ENCODE measurements at places on chromosomes 11 and 22.

DNA sequence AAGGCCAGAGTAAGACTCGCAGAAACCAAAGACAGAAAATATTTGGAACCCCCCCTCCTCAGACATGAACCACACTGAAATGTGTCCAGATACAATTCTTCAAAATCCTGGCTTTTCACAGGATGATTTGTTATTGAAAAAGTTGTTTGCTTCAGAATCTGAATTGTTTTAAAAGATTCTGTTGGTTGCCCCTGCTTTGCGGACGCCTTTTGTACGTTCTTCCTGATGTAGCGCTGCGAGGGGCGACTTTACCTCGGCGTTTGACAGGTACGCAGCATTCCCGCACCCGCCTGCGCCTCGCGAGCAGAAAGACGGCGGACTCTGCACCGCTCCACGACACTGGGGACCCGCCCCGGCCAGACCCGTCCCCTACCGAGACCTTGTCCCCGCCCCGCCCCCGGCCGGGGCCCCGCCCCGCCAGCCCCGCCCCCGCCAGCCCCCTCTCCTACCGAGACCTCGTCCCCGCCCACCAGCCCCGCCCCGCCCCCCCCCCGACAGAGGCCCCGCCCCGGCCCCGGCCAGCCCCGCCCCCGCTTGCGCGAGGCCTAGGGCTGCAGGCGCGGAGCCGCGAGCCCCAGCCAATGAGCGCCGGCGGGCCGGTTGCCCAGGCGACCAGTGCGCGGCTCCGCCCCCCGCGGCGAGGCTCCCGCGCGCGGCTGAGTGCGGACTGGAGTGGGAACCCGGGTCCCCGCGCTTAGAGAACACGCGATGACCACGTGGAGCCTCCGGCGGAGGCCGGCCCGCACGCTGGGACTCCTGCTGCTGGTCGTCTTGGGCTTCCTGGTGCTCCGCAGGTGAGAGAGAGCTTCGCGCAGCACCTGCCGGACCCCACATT, at the start of gene GLB1L2:
Gene GLB1L2 (plus strand): TSS at position 635 of the 835 bp plus-strand sequence. CDS start 74 bp downstream, at position 709.
- peak; percentile 58 for DNase-seq

DNA sequence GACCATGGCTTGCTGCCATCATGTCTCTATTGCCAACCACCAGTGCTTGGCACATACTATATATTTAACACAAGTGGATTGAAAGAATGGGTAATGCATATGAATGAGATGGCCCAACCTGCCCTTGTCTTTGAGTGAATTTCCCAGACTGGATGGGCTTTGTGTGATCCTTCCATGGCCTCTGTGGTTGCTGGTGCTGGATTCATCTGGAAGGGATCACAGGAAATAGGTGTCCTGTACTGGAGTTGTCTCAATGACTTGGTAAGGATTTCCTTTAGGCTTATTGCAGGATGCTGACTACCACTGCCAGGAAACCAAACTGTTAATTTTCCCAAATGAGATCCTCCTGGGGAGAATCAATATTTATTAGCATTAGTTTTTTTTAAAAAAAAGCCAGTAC, 328.6 kb downstream of the TMEM135 start:
- DNase-seq, result no peak

DNA sequence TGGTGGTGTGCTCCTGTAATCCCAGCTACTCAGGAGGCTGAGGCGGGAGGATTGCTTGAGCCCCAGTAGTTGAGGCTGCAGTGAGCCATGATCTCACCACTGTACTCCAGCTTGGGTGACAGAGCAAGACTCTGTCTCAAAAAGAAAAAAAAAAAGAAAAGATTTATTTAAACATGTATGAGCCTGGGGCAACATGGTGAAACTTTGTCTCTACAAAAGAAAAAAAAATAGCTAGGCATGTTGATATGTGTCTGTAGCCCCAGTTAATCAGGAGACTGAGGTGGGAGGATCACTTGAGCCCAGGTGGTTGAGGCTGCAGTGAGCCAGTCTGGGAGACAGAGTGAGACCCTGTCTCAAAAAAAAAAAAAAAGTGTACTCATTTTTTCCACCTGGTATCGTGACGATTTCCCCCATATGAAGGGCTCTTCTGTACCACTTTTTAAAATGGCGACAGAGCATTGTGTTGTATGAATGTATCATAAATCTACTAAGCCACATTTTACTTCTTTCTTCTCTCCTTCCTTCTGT, 16.4 kb upstream of the KCTD14 start:
- DNase-seq, result no peak

- no peak for DNase-seq
Measured at GRCh38 chr11:8777907-8778767, 95.5 kb downstream of the RPL27A start.

GRCh38 chr22:24523873-24524272, 28.7 kb downstream of the UPB1 start:
- DNase-seq, result no peak

- no peak for DNase-seq
Measured at GRCh38 chr11:119336744-119337469, 2.6 kb downstream of the RNF26 start.

GRCh38 chr11:27388869-27389268, 25.9 kb upstream of the CCDC34 start:
- no peak for DNase-seq

- DNase-seq, result no peak
Measured at GRCh38 chr22:23840026-23840425, 1.2 kb upstream of the DERL3 start.

DNA sequence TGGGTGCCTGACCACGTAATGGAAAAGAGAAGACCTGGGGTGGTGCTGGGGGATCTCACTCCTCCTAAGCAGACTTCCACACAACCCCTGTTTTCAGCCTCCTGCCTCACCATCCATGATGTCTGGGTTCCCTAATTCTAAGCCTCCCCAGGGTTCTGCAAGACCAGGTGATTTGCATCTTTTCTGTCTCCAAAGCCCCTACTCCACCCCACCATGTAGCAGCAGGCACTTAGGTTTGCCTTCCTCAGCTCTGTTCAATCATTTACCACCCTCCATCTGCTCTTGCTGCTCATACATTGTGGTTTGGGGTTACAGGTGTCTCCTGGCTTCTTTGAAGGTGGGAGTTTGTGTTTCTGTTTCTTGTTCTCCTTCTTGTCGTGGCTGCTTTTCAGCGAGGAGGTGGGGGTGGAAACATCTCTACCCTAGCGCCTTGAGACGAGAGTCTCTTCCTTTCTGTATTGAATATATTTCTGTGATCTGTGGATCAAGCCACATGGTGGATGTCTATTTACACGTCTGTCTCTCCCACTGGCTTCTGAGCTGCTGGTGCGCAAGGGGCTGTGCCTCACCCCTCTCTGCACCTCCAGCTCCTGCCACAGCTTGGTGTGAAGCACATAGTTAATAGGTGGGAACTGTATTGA, 6.6 kb upstream of the SSTR3 start:
- DNase-seq, result no peak

DNA sequence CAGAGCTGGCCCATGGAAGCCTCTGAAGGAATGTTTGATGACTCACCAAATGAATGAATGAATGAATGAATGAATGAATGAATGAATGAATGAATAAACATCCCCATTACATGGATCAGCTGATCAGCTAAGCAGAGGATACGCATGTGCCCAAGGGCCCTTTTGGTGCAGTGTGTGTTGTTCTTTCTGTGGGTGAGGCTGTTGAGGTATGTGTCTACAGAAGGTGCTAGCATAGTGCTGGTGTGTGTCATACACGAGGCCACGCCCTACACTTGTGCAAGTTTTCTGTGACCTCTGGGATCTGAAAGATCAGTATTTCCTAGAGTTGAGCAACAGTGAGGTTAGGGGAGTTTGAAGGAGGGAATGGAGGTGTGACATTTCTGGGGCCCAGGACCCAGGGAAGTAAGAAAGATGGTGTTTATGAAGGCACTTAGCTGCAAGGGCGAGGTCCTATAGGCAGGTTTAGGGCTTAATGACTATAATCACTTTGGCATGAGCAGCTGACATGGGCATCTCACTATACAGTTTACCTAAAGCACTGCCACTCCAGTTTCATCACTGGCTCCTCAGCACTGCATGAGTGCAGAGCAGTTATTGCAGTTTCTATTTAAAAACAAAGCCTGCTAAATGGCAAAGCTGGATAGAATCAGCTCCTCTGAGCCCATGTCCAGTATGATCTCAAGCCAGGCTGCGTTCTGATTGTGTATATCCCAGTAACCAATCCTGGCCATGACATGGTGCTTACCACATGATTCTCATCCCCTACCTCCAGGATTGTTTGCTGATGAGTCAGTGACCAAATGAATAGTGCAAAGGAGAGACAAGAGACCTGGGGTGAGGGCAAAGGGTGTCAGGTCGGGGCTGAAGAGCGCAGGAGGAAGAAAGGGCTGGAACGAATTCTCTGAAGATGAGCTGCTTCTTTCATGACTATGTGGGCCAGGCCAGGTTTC, 36.4 kb upstream of the E2F8 start:
- DNase-seq, result no peak

GRCh38 chr22:29030618-29031226, 30.9 kb downstream of the C22orf31 start:
- no peak for DNase-seq

DNA sequence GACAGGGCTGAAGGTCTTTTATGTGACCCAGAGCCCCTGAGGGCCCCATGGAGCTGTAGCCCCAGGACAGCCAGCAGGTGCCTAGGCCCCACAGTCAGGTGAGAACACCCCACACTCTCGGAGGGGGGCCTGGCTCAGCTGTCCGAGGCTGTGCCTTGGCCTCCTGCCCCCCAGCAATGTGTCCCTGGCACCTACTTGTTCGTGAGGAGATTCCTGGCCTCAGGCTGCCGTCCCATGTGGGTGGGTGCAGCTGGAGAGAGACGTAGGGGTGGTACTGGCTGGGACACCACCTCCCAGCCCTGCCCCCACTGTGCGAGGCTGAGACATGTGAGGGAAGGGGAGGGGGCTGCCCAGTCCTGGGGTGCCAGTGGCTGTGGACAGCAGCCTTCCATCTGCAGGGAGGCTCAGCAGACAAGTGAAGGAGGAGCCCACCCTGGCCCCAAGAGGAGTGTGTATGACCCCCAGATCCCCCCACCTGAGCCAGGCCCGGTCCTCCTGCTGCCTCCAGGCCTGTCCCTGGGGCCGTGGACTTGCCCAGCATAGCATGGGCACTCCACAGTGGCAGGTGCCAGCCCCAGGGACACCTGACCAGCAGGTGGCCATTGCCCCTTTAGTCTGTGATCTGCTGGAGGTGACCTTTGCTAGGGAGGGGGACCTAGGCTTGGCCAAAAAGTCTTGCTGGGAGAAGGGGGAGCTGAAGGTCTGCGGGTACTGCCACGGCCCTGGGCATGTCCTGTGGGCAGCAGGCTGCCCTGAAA, 17.0 kb downstream of the IL17REL start:
- no peak for DNase-seq

GRCh38 chr22:49119551-49119952, 708.1 kb downstream of the BRD1 start:
- no peak for DNase-seq

- no peak for DNase-seq
Measured at GRCh38 chr11:36409152-36409816, 100.8 kb downstream of the TRAF6 start.

GRCh38 chr22:36586271-36586670, 57.3 kb upstream of the EIF3D start:
- DNase-seq, result no peak

- DNase-seq, result no peak
Measured at GRCh38 chr11:86678823-86679222, 6.4 kb upstream of the ME3 start.

DNA sequence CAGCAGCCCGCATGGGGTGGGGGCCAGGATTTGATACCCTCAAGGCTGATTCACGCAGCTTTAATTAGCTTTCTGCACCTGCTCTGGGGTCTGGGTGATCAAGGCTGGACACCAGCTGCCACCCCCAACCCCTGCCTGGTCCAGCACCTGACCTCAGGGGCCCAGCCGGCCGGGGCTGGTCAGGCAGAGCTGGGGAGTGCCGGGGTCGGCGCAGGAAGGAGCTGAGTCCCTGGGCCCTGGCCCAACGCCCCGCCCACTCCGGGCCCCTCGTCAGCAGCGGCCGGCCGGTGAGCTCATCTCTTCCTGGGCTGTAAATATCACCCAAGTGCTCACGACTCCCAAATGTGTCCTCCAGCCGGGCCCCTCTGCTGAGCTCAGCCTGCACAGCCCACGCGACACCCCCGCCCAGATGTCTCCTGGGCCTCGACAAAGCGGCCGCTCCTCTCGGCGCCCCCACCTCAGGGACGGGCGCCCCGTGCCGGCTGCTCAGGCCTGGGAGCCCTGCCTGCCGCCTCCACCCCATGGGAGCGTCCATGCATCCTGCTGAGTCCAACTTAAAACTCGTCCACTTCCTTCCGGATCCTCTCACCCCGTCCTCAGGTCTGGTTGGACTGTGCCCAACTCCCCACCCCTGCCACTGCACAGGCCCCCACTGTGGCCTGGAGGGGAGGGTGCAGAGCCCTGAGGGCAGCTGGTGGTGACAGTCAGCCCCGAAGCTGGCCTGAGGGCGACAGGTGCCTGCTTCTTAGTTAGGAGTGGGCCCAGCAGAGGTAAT, 29.0 kb downstream of the RTN4R start:
- peak; percentile 37 for DNase-seq

- DNase-seq, result no peak
Measured at GRCh38 chr11:44474702-44475101, 90.8 kb upstream of the CD82 start.

DNA sequence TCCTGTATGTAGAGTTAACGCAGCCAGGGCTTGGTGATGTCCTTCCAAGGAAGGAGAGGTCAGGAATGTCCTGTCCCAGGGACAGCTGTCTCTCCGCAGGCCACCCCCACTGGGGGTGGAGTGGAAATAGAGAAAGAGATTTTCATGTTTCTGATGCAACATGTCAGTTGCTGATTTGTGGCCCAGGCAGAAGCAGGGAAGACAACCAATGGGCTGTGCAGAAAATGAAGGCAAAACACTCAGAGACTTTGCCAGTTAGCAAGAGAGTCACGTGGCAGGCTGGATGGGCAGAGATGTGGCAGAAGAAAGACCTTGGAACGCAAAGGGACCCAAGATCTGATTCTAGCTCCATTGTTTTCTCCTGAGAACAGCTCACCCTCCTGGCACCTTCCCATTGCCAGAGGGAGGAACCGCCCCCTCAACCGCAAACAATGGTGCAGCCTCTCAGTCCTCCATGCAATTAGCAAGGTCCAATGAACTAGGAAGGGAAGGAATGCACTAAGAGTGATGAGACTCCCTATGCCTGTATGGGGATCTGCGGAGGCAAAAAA, 71.0 kb downstream of the SYN3 start:
- no peak for DNase-seq

- no peak for DNase-seq
Measured at GRCh38 chr11:79068356-79068755, 372.5 kb downstream of the TENM4 start.

DNA sequence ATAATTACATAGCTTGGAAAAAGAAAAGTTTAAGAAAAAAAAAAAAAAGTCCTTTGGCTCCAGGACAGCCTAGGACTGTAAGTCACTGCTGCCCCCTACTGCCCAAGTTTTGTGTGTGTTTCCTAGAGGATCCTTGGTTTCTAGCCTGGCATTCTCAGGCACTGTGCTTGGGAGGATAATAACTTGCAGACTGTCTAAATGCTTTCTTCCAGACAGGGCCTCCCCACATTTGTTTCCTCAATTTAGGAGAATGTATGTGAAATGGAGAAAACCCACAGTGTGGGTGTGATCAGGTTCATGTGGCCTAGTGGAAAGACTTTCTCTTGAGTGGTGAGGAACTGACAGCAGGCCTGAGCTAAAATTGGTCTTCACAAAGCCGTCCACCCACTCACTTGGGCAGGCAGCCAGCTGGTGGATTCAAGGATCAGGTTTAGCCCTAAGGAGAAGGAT, 191.0 kb downstream of the NAV2 start:
- peak; percentile 82 for DNase-seq

All from suppressor macrophage treated with lipopolysaccharide for 1 hour (primary cell).